ENCODE measurements at places on chromosomes 3 and 15. TPM values are rescaled to one million over a fixed set of nuclear protein-coding genes. Genes with fewer than 3 reads are reported as not detected.

DNA sequence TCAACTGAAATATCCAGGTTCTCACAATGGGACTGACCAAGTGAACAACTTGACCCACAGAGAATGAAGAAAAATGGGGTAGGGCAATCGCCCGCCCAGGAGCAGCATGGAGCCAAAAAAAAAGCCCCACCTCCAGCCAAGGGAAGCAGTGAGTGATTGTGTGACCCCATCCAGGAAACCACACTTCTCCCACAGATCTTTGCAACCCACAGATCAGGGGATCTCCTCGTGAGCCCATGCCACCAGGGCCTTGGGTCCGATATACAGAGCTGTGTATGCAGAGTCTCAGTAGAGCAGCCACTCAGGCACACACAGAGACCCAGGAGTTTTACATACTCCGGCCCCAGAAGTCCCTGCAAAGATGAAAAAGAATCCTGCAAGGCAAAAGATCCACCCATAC is 35.7 kb downstream of the PYGO1 start:
- DNase-seq = no peak

DNA sequence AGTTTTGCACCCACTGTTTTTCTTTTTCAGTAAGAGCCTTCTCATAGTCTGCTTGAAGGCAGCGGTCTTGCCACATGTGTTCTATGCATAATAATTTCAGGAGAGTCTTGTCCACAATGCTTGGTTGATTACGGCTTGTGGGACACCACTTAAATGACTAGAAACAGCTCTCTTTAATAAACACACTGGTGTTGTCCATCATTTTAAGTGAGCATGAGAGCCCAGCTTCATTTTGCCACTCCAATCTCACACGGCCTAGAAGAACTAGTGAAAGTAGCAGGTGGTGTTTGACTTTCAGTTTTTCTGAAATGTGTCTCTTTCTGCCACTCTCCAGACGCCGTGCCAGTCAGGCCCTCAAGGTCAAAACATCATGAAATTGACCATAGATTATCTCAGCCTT is 292.1 kb downstream of the LPP start:
- DNase-seq = no peak

- no peak for DNase-seq
Observed at GRCh38 chr3:121957674-121958415, 63.6 kb downstream of the SLC15A2 start.

DNA sequence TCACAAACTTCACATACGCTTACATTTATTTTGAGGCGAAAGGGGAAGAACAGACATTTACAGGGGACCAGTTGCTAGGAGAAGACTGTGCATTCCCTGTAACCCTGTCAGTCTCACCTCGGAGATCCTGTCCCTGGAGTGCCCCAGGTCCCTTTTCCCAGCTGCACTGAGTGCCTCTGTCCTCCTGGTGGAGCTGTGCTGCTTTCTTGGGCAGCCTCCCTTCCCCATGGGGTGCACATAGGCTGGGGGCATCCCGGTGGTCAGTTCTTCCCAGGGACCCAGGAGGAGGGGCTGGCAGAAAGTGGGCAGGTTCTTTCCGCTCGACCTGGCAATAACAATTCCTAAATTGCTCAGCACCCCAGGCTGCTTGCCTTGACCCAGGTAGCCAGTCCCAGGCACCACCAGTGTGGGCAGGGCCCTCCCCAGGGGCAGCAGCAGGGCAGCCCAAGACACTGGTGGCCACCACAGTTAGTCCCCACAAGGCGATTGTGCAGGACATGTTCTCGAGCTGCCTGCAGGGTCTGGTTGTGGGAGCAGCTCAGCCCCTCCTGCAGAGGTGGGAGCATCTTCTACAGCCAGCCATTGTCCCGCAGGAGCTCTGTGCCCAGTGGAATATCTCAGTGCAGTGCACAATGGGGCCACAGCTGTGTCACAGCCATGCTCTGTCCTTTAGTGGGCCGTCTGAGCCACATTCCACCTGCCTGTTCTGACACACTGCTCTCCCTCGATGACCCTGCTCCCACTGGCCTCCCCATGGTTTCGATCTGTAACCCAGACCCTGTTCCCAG is 36.3 kb downstream of the APBA2 start:
- DNase-seq = no peak

DNA sequence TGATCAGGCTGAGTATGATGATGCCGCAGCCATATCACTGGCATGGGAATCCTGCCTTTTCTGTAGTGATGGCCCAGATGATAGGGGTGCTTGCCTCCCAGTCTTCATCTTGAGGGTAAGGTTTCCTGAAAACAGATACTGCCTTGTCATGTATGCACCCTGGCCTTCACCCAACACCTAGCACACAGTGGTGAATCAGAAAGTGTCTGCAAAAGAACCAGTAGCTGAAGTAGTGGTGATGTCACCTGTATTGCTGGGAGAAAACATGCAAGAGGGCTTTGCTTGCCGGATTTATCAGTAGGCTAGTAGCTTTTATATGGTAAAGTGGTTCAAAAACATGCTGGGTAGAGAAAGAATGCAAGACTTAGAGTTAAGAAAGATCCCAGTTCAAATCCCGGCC is 419.8 kb upstream of the WNT5A start:
- no peak for DNase-seq

GXYLT2 gene
- total RNA-seq = 5.6 TPM

EIF3J gene
- total RNA-seq = 109 TPM
